Activated CD4-positive, alpha-beta T cell treated with anti-CD3 and anti-CD28 coated beads for 48 hours (primary cell): ENCODE measurements at places on chromosomes 4 and X.

DNA sequence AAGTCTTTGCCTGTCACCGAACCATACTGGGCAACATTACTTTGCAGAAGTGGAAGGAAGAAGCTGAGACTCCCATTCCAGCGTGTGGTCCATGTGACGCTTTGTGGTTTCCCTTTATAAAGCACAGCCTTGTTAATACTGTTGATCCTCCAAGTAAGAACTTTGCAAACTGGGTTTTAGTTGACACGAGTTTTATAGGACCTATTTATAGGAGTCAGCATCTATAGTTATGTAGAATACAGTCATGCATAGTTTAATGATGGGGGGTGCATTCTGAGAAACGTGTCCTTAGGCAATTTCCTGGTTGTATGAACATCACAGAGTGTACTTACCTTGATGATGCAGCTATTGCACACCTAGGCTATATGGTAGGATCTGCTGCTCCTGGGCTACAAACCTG, 1879.4 kb upstream of the TENM3 start:
- no peak for DNase-seq

DNA sequence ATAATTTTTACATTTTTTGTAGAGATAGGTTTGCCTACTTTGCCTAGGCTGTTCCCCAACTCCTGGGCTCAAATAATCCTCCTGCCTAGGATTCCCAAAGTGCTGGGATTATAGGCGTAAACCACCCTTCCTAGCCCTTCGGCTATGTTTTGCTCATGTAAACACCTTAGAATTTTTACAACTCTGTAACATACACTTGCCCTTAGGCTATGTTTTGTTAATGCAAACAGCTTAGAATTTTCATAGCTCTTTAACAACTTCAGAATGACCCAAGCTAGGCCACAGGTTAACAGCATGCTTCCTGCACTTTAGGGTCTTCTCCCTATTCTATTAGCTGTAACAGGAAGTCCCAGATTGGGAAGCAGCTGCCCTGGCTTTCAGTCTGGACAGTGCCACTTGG, 24.2 kb downstream of the KLHL15 start:
- no peak for DNase-seq

DNA sequence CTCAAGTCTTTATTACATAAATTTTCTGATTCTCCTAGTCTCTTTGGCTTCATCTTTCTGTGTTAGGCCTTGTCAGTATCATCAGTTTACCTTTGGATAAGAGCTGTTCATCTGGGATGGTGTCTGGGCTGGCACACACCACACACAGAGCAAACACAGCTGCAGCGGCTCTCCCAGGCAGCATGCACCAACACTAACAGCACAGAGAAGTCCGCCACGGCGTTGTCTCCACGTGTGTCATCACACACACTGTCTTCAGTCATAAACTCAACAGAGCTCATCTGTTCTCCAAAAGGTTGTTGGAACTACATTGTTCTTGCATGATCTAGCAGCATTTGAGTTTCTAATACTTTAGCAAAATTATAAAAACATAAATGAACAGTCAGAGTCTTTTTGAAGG, 851.9 kb upstream of the FRG1 start:
- no peak for DNase-seq

- no peak for DNase-seq
These were observed 96.3 kb downstream of the SMIM20 start for GRCh38 chr4:26010304-26010703.

DNA sequence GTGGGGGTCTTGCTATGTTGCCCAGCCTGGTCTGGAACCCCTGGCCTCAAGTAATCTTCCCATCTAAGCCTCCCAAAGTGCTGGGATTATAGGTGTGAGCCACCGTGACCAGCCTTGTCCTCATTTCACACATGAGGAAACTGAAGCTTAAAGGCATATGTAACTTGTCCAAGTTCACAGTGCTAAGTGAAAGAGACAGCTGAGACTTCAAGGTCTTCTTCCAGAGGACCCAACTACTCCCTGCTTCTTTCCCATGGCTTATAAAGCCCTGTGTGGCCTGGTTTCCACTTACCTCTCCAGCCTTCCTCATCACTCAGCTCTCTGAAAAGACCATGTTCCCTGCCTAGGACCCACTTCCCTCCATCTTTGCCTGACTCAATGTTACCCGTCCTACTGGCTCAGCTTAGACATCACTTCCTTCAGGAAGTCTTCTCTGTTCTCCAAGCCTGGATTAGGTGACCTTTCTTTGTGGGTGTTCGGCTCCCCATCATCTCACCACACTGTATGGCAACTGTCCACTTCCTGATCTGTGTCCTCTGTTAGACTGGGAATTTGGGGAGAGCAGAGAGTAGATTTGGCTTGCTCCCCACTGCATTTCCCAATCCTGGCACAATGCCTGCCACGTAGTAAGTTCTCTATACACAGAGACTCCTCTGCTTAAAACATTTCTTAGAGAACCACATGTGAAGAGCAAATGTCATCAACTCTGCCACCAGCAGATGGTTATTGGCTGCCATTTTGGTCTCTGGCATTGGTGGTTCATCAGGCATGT, 30.4 kb upstream of the LAMP2 start:
- DNase-seq: no peak

DNA sequence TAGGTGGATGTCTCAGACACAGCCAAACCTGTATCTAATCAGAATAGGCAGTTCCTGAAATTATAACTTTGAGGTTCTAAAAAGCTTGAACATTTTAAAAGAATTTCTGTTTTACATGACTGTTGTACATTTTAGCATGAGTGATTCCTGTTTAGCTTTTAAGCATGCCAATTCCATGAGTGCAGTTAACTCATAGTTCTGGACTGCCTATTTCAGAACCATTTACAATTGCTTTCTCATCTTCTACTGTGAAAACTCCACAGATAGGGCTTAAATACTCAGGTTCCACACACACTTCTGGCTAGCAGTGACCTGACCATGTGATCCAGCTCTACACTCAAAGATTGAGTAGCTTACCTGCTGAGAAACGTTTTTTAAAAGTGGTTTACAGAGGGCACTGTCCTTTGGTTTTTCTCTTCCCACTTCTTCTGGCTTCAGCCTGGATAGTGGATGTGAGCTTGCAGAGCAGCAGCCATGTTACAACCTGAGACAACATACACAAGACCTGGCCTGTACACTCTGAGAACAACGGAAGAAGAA, 280.8 kb downstream of the ANKRD50 start:
- DNase-seq: no peak

- DNase-seq: no peak
These were observed 30.9 kb downstream of the REELD1 start for GRCh38 chr4:146245246-146245645.

- no peak for DNase-seq
These were observed 155.1 kb downstream of the NR3C2 start for GRCh38 chr4:148287111-148287510.

GRCh38 chr4:20203508-20203907, 48.2 kb upstream of the SLIT2 start:
- no peak for DNase-seq

- no peak for DNase-seq
These were observed 15.9 kb downstream of the SEPTIN6 start for GRCh38 chrX:119676949-119677653.

DNA sequence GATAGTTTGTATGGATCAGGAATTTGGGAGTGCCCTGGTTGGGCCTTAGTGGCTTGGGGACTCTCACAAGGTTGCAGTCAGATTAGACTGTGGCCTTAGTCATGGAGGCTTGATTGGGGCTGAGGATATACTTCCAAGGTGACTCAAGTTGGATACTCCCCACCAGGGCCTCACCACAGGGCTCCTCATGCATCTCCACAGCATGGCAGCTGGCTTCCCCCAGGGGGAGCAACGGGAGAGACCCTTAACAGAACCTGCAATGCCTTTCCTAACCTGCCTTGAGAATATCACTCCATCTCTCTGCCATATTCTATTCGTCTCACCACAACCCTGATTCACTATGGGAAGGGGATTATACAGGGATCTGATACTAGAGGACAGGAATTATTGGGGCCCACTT, 161.9 kb downstream of the RELL1 start:
- DNase-seq: no peak

- no peak for DNase-seq
These were observed 46.2 kb downstream of the MAGEB5 start for GRCh38 chrX:26262121-26262523.

GRCh38 chrX:8377041-8377440, 87.6 kb upstream of the VCX3B start:
- no peak for DNase-seq

GRCh38 chr4:24820541-24820940, 25.2 kb downstream of the SOD3 start:
- no peak for DNase-seq

- no peak for DNase-seq
These were observed 89.0 kb downstream of the EFNB1 start for GRCh38 chrX:68917799-68918198.

DNA sequence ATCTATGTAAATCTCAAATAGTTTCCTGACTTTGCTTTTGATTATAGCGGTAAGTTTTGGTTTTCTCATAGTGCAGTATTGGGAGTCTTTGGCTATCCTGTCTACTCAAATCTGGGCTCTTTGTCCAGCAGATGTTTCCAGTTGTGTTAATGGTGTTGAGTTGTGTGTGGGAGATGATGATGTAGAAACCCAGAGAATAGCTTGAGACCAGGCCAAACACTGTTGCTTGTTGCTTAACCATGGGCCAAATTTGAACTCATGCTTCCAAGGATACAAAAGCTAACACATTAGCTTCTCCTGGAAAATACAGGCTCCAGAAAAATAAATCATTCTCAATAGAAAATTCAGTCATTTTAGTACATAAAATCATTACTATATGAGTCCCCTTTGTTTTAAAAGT, 82.6 kb upstream of the GYPA start:
- DNase-seq: no peak

GRCh38 chr4:144656850-144657249, 10.9 kb downstream of the HHIP start:
- DNase-seq: no peak

GRCh38 chr4:79450053-79450452, 42.0 kb upstream of the GK2 start:
- no peak for DNase-seq

- no peak for DNase-seq
These were observed 1035.8 kb downstream of the ADGRL3 start for GRCh38 chr4:62235911-62236310.

- DNase-seq: no peak
These were observed 66.8 kb upstream of the SH3RF1 start for GRCh38 chr4:169337510-169337909.

- DNase-seq: no peak
These were observed 28.3 kb downstream of the GPR143 start for GRCh38 chrX:9737363-9737762.

GRCh38 chrX:1210844-1211243, 1.6 kb downstream of the CRLF2 start:
- no peak for DNase-seq
